ENCODE measurements at places on chromosomes 16 and 17. TPM values are rescaled to one million over a fixed set of nuclear protein-coding genes. Genes with fewer than 3 reads are reported as not detected.

Gene KRTAP4-11
- not detected for total RNA-seq

Gene PCGF2
- total RNA-seq, result 26.9 TPM

GRCh38 chr17:76398523-76399174 lies 14.2 kb downstream of the SPHK1 start:
- no peak overlapping the region for H3K4me3 ChIP-seq
- no peak for DNase-seq
- no peaks in the 10 kb centered on the region for H3K36me3 ChIP-seq
- H3K4me1 ChIP-seq, result no peaks in the 10 kb centered on the region

GRCh38 chr16:48133455-48134211 lies 22.2 kb downstream of the ABCC12 start:
- peaks cover 18% of the 10 kb centered on the region for H3K4me1 ChIP-seq
- H3K27me3 ChIP-seq, result no peaks in the 10 kb centered on the region
- no peak overlapping the region for H3K27ac ChIP-seq

Gene PDP2
- total RNA-seq, result 17.4 TPM

- H3K4me3 ChIP-seq, result no peak overlapping the region
- H3K36me3 ChIP-seq, result 0 out of 2 replicates have a peak, but pooled peaks cover 9% of the 10 kb centered on the region
- H3K27ac ChIP-seq, result no peak overlapping the region
- H3K27me3 ChIP-seq, result no peaks in the 10 kb centered on the region
These were observed 57.9 kb downstream of the PHKB start for GRCh38 chr16:47519037-47519436.

Gene C1QL1
- 1.3 TPM for total RNA-seq

Gene WDR45B
- 84.9 TPM for total RNA-seq

Gene TAT
- 0.13 TPM for total RNA-seq
